ENCODE measurements at places on chromosomes 2 and 18.

GRCh38 chr2:137420744-137421143, 543.5 kb upstream of the HNMT start:
- DNase-seq: no peak

DNA sequence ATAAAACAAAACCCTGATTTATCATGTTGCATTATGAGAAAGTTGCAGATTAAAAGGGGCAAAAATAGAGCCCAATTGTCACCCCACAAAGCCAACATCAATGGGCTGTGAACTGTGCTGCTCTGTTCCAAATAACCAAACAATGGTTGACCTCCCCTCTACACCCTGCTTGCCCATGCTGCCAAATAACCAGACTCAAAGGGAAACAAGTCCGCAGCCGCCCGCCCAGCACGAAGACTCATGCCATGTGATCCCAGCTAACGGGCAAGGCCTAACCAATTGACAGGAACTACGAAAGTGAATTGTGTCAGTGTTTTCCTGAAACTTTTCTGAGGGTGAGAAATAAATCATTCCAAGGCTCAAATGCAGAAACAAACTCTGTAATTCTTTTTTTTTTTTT, 97.9 kb upstream of the RIOK3 start:
- no peak for DNase-seq

- DNase-seq: no peak
These were observed 14.6 kb downstream of the SPOPL start for GRCh38 chr2:138516030-138516704.

- DNase-seq: no peak
These were observed 36.5 kb upstream of the ARMC9 start for GRCh38 chr2:231161877-231162329.

DNA sequence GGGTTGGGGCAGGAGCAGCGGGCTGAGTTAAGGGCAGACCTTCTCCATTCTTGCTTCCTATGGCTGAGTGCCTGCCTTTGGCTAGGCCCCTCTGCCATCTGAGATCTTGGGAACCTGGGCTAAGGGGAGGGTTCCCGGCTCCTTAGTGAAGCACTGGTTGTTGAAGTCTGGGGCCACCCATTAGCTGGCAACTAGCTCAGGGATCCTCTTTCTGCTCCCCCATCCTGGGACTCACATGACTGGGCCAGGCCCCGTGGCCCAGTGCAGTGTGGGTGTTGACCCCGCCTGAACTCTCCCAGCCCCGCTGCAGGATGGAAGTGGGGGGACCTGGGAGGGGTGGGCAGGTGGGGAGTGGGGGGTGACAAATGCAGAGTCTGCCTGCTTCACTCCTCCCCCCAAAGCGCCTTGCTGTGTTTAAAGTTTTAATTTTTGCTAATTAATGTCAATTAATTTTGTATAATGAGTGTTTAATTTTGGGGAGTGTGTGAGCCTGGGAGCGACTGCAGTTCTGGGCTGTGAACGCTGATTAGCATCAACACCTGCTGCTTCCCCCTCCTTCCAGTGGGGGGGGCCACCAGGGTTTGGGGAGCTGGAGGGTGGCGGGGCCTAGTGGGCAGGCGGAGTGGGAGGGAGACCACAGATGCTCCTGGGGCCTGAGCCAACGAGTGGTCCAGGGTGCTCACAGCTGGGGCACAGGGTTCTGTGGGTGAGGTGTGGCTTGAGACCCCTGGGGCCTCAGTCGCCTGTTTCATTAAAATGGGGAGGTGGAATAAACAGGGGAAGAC, 55.2 kb downstream of the EMX1 start:
- no peak for DNase-seq

GRCh38 chr2:188495969-188496431, 204.3 kb downstream of the GULP1 start:
- DNase-seq: no peak

GRCh38 chr2:129766374-129766993, 213.0 kb upstream of the RAB6C start:
- no peak for DNase-seq

DNA sequence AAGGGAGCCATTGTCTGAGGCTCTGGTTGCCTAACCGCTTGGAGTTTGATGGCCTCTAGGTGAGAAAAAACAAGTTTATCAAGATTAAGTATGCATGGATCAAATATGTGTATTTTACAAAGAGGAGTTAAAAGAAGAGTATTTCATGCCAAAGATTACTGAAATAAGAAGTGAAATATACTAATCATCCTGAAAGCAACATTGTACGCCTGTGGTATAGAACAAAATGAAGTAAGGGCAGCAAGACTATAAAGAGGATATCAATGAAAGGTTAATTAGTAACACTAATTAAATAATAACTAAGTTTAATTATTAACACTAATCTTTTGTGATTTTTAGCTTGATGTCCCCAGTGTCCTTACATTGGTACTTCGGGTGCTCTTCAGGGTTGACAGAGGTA, 276.7 kb downstream of the CALCRL start:
- no peak for DNase-seq

DNA sequence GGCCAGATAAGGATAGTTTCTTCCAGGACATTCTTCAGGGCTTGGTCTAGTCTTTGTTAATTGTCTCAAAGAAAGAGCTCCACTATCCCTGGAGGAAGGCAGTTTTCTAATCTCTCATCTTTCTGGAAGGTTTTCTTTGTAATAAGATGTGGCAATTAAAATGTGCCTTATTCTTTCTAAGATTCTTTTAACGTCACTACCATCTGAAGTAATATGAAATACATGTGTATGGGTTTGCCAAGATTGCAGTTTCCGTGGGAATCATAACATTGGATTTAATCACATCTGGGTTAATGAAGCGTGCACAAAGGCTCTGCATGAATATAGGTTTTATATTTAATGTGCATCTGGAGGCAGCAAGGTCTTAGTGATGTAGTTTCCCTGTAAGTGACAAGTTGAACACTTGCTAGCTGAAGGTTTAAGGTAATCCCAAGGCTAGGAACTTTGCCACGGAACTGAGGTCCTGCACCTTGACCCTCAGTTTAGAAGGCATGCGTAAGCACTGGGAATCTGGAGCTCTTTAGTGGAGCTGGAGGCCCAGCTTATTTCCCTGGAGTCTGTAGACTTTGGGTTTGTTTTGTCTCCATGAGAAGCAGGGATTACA, 25.7 kb downstream of the DIS3L2 start:
- DNase-seq: no peak

GRCh38 chr18:3217948-3218647, 1.7 kb downstream of the MYOM1 start:
- no peak for DNase-seq

GRCh38 chr2:232415138-232415690, 8.6 kb downstream of the ALPG start:
- DNase-seq: peak; percentile 26

Measured in upper lobe of right lung (tissue), 1 donor.